ENCODE measurements at places on chromosomes 2 and 18.

DNA sequence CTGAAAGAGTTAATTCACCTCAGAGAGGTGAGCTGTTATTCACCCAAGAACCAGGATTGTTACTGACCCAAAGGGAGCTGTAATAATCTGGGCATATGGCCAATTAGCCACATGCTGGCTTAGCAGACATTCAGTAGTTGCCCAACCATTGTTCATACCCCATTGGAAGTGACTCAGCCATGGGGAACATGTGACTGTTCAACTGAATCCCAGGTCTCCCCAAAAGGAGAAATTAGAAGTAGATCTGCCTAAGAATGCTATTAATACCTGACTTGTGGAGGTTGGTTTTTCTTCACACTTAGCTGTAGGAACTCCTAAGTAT is 272.6 kb upstream of the UBE2E3 start:
- no peak for DNase-seq

GRCh38 chr18:70663141-70663540 is 374.3 kb downstream of the SOCS6 start:
- DNase-seq: no peak

- DNase-seq: no peak
These were observed 307 bp downstream of the CDH2 start for GRCh38 chr18:28176698-28176947.

DNA sequence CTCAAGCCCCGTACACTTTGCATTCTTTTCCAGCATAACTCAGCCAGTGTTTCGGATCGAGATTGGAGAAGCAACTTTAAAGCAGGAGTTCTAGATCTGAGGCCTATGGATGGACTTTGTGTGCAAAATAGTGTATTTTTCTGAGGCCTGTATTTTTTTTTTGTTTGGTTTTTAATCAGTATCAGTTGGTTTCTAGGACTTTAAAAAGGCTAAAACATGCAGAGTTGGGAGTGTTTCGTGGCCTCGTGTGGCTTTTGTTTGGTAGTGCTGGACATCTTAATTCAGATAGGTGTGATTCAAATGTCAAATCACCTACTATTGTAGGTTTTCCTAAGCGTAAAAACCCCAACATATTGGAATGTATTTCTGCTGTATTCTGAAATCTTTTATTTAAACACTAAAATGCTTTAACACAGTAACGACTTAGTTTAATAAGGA is 282 bp upstream of the PUS10 start:
- DNase-seq: no peak

DNA sequence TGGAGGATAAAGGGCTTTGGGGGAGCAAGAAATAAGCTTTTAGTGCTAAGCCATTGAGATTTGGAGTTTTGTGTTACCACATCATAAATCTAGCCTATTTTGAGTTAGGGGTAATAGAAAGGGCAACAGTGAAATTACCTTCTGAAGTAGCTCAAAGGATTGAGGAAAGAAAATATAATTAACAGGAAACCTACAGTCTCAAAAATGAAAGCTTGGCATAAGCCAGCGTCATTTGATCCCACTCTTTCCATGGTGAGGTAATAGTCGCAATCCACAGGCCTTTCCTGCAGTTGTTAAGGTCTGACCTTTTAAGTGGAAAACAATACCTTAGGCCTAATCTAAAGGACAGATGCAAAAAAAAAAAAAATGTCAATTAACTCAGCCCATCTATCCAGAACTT is 182.7 kb downstream of the UXS1 start:
- DNase-seq: no peak

DNA sequence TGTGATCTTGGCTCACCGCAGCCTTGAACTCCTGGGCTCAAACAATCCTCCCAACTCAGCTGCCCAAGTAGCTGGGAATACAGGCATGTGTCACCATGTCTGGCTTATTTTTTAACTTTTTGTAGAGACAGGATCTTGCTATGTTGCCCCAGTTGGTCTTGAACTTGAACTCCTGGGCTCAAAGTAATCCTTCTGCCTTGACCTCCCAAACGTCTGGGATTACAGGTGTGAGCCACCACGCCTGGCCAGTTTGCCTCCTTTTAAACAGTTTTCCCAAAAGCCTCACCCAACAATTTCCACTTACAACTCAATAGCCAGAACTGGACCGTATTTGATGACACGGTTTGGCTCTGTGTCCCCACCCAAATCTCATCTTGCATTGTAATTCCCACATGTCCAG is 300.9 kb upstream of the STON1 start:
- no peak for DNase-seq

- no peak for DNase-seq
These were observed 855.1 kb downstream of the TMEM182 start for GRCh38 chr2:103616891-103617290.

DNA sequence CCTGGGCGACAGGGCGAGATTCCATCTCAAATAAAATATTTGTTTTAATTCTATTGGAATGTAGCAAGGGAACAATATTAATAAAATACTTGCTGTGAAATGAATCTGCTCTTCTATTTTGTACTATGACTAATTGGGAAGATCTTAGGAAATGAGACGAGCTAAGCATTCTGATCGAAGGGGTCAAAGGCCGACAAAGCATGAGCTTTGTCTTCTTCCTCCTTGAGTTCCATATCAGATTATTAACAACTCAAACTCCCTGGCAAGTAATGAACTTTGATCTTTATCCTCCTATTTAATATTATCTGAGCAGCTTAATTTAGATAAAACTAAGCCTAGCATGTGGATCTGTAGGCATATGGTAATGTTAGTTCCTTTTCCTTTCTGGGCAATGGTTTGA is 15.5 kb downstream of the GEMIN6 start:
- DNase-seq: no peak

GRCh38 chr2:172366596-172367150 is 60.7 kb upstream of the ITGA6 start:
- no peak for DNase-seq

DNA sequence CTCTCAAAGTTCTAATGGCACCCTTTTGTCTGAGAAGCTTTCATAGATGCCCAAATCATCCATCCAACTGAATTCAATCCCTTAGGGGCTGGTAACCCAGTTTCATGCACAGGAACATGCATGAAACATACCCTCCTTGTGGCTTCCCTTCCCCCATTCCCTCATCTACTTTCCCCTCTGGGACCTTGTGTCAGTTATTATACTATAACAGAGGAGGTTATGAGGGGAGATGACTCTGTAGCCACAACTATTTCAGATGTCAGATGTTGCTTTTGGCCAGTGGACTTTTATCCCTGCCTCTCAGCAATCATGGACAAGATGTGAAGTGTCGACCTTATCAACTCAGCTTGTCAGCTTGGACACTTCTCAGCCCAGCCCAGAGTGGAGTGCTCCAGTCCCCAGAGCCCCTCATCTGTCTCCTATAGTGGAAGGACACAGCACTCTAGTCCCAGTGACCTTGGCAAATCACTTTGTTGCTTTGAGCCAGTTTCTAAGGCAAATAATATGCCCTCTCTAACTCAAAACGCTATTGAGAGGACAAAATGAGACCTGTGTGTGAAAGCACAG is 8.4 kb downstream of the DHRS9 start:
- DNase-seq: no peak

DNA sequence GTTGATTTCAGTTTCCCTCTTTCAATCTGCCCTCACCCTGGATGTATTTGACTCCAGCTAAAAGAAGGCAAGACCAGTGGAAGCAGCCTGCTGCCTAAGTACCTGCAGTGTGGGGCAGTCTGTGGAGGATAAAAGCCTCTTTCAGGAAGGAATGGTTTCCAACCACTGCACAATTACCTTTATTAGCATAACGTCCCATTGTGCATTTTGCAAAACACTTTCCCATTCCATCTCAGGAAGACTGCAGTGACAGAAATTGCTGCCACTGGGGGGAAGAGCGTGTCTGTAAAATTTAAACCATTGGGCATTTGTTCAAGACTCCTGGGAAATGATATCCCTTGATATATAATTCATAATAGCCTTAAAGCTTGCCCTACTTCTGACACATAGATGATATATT is 26.2 kb downstream of the CYRIA start:
- DNase-seq: no peak

- no peak for DNase-seq
These were observed 520.5 kb downstream of the TDRD15 start for GRCh38 chr2:21644266-21644665.

- DNase-seq: no peak
These were observed 169.1 kb downstream of the DCDC2C start for GRCh38 chr2:3872451-3872850.

- no peak for DNase-seq
These were observed 1239.4 kb upstream of the CRIM1 start for GRCh38 chr2:35116151-35116550.

GRCh38 chr18:54150226-54150625 is 74.2 kb downstream of the MBD2 start:
- DNase-seq: no peak
